CD4-positive, alpha-beta T cell treated with Interleukin-4 for 4 hours (primary cell): ENCODE measurements at places on chromosomes 13 and 19.

DNA sequence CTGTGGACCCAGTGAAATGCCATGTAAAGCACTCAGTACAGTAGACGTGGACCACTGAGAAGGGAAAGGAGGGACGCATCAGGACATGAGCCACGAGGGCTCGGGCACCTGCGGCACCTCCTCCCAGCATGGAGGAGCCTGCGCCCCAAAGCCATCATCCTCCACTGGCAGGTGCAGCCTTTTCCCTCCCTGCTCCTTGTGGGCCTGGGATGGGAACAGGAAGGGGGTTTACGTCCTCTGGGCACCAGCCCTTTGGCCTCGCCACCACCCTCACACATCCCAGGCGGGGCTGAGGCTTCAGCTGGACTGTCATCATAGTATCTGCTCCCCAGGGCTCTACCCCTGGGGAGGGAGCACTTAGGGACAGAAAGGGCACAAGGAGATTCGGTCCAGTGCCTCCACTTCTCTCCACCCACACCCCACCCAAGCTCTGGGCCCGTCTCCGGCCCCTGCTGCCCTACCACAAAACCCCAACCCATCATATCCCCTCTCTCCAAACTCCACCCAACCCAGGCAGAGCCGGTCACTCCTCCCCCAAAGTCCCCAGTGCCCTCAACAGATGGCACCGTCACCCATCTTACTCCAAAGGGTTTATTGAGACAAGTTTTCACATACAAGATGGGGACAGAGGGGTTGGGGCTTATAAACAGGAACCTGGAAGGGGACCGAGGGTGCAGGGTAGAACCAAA is 2.2 kb upstream of the PRKD2 start:
- DNase-seq: no peak

DNA sequence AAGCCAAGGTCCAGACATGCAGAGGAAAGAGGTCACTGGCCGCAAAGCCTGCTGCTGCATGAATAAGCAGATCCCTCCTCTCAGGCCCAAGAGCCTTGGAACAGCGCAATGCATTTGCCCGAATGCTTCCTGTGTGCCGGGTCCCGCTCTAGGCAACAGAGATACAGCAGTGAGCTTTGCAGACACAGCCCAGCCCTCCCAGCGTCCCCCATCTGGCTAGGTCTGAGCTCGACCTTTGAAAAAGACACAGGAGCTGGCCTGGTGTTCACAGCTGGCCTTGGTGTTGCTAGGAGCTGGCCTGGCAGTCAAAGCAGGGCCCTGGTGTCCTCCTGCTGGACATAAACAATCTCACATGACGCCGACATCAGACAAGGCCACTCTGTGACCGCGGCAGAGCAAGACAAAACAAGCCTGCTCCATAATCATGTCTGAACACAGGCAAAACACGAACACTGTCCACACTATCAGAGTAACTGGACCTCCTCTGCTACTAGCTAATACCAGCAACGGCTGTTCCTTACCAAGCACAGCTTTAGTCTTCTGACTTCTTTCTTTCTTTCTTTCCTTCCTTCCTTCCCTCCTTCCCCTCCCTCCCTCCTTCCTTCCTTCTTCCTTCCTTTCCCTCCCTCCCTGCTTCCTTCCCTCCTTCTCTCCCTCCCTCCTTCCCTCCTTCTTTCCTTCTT is 5.7 kb upstream of the PEX11G start:
- no peak for DNase-seq

DNA sequence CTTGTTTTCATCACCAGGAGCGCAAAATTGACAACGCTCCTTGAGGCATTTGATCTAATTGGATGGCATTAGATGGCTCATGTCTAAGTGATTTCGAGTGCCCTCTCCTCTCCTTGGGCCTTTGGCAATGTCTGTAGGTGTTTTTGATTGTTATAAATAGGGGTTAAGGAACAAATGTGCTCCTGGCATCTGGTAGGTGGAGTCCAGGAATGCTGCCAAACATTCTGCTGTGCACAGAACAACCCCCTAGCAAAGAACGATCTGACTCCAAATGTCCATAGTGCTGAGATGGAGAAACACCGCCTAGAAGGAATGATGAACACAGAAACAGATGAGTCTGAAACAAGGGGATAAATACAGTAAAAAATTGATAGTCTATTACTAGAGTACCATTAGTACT is 68.0 kb upstream of the C1QTNF9B start:
- no peak for DNase-seq

DNA sequence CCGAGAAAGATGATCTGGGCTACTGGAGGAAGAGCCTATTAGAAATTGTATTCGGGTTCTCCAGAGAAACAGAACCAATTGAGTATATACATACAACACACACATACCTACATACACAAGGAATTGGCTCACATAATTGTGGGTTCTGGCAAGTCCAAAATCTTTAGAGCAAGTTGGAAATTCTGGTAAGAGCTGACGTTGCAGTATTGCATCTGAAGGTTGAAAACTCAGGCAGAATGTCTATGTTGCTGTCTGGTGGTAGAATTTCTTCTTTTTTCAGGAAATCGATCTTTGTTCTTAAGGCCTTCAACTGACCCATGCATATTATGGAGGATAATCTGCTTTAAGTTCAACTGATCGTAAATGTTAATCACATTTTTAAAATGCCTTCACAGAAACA is 15.5 kb upstream of the OLFM4 start:
- no peak for DNase-seq

GRCh38 chr13:44646044-44646443 is 69.9 kb upstream of the TSC22D1 start:
- no peak for DNase-seq

DNA sequence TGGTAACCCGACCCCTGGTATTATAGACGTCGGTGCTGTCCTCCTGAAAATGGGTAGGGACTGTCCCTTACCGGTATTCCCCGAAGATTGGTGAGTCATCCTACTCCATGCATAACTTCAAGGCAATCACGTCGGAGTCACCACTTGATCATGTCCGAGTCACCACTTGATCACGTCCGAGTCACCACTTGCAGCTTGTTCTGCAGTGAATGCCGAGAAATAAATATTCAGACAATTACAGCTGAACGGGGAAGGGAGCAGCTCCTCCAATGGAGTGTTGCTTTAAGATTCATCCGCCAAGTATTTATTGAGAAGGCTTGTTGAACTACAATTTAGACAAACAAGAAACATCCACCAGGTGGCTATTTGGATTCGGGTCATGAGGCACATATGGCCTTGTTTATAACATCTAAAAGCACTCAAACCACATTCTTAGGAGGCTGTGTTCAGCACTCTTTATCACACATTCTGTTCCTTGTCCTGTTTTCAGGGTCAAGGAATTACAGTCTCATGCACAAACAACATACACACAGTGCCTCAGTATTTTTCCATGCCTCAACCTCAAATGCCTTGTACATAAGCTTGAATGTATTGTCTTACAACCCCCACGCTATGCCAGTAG is 43.1 kb downstream of the ZNF726 start:
- DNase-seq: no peak
